GM23338 (cell line): ENCODE measurements at places on chromosomes 7 and 10. TPM values are rescaled to one million over a fixed set of nuclear protein-coding genes. Genes with fewer than 3 reads are reported as not detected.
A peak's percentile ranks its signal among the peaks of the same experiment; 100 is the strongest.

GRCh38 chr7:157712666-157713235 lies 375.9 kb downstream of the DNAJB6 start:
- no peak for DNase-seq

OIT3 gene
- not detected in 2 replicates for total RNA-seq

IRF5 gene
- 1.1 and 3.7 TPM in 2 replicates for total RNA-seq

NEUROD6 gene
- total RNA-seq: not detected in 2 replicates

DNA sequence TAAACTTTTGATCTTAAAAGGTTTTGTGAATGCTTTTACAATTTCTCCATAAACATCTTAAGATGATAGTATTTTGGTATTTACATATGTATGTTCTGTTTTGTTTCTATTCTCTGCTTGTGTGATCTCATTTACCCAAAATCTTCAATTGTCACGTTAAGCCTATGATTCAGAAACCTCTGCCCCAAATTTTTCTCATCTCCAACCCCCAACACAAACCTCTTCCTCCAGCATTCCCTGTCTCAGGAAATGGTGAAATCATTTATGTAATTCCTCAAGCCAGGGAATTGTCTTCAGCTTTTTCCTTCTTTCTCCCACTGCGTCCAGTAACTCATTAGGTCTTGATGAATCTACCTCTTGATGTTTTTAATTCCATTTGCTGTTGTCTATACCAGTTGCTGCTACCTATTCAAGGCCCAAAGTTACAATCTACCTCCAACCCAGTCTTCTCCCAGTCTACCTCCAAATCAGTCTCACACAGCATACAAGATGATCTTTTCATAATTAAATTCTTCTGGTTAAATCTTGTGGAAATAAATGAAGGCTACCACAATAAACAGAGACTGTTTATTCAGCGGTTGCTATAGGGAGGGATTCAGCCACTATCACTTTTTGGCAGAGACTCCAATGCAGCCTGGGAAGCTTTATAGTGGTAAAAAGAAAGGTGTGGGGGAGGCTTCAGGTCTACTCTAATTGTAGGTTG lies 5.8 kb downstream of the CFAP69 start:
- DNase-seq: no peak

- DNase-seq: no peak
These were observed 22.8 kb upstream of the PWWP2B start for GRCh38 chr10:132374176-132374575.

DNA sequence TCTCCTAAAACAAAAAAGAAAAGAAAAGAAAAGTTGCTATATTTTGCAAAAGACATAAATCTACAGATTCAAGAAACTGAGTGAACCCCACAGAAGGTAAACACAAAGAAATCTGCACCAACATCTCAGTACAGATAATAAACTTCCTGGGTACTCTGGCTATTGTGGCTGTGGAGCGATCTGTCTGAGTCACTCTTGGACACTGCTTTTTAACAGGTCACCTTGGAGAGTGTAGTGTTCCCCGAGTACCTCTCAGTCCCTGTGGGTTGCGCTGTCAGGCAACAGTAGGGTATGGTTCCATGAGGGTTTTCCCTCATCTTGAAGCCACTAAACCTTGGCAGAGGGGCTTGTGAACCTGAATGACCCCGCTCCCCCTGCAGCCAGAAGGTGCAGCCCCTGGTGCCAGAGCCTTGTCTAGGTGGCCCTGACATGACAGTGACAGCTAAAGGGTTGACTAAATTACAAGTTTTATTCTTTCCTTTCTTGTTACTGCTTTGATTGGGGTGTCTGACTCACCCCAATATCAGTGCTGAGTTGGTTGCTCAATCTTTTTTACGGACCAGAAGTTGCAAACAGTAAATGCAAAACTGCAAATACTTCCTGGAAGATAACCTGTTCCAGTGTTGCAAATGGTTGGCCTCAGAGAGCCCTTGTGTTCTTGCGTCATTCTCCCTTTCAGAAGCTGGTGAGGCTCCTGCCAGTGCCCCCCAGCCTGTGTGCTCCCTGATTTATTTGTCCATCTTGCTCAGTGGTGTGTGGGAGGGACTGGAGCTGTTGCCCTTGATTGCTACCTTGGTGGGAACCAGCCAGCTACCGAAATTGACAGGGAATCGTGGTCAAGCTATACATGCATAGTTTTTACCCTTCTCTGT lies 30.6 kb downstream of the POR start:
- DNase-seq: no peak

MSMB gene
- total RNA-seq: not detected in 2 replicates

DNA sequence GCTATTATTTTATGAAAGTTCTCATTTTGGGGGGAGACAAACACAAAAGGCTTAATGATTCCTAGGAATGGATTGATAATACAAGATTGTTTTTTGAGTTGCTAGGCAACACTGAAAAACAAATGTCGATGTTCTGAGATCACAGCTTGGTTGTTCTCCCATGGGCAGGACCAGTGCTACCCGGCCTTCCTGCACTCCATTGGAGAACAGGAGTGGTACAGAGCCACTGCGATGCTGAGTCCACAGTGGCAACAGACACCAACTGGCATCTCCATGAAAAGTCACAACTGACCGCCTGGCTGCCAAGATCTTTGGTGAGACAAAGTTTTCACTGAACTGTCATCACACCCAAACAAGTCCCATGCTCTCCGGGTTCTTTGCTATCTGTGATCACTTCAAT lies 68.9 kb upstream of the NMT2 start:
- peak; percentile 49 for DNase-seq

GRCh38 chr7:106773228-106773627 lies 91.9 kb upstream of the PIK3CG start:
- DNase-seq: peak; percentile 27

DNA sequence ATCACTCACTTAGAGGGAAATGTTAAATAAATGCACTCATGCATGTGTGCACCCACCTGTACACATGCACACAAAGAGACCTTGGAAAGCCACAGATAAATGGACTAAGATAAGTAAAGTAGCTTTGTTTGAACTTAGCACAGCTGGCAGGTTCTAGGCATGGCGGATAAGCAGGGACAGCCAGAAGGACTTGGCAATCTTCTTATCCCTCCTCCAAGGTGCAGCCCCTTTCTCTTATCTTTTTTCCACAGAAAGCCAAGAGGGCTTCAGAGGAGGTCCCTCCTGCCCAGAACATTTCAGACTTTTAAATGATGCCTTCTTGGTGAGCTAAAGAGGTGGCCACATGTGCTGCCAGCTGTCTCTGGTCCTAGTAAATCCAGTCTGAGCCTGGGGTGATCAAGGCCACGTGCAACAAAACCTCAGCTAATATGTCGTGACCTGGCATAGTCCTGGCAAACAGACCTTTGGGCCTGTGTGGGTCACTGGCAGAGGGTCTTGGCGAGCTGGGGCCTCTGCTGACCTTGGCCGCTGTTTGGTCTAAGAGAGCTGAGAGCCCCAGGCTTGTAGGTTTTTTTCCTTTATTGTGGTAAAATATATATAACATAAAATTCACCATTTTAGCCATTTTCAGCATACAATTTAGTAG lies 43.2 kb upstream of the SLC35B4 start:
- no peak for DNase-seq

DNA sequence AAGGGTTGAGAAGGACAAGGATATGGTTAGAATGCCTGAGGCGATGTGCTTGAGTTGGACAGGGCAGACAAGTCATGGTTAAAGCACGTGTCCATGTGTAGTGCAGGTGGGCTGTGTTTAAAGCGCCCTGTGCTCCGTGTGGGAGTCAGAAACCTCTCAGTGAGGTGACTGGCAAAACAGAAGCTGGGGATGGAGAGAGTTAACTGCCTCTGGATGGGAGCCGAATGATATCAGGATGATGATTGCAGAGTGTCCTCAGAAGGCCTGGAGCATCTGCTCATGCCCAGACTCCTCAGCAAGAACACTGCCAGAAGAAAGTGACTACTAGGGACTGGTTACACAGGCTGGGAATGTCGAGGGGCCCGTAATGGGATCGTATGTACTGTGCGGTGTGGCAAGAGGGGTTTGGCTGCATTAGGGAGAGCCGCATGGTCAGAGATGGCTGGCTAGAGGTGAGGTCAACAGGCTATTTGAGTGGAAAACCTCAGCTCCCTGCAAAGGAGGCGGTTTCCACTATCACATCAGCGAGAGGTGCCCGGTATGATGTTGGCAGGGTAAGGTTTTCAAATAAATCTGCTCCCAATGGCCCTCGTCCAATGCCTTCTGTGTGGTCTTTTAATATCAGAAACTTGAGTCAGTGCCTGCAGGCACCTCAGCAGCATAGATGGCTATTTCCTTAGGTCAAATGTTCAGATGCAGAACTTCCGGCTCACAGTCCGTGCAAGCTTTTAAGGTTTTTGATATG lies 26.1 kb upstream of the MRC1 start:
- DNase-seq: no peak

DNA sequence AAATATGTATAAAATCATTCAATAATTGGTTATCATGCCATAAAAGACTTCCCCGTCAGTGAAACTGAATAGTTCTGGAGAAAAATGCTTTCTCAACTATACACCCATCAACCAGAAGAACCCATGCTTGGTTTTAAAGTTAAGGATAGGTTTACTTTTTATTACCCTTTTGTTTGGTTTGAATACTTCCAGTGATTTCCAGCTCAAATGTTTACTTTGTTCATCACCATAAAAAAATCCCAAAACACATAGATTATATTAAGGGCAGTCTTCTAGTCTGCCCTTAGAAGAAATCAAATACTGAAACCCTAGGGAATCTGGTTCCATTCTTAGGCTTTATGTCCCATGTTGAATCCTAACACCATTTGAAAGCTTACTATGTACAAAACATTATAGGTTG lies 49.2 kb downstream of the PTTG1IP2 start:
- no peak for DNase-seq

AGMO gene
- total RNA-seq: 0.42 and 3.9 TPM in 2 replicates
